Stimulated activated CD8-positive, alpha-beta memory T cell treated with anti-CD3 and anti-CD28 coated beads, Interleukin-15, amount 100 ng/mL, for 24 hours (primary cell): ENCODE measurements at places on chromosomes 2 and 18.

DNA sequence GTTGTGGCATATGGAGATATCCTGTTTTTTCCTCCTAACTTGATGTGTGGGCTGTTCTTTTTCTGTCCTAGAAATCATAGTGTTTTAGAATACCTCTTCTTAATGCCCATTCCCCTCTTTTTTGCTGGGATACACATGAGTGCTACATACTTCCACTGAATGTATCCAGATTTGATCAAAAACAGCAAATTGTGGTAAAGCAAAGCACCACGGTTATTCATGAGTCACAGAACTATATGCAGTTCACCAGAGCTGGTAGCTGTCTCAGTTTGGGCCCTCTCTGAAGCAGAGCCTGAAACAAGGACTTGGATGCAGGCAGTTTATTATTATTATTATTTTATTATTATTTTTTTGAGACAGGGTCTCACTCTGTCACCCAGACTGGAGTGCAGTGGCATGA is 69.9 kb upstream of the CTLA4 start:
- DNase-seq = no peak

- no peak for DNase-seq
Observed at GRCh38 chr2:241868661-241869081, 858 bp upstream of the RTP5 start.

DNA sequence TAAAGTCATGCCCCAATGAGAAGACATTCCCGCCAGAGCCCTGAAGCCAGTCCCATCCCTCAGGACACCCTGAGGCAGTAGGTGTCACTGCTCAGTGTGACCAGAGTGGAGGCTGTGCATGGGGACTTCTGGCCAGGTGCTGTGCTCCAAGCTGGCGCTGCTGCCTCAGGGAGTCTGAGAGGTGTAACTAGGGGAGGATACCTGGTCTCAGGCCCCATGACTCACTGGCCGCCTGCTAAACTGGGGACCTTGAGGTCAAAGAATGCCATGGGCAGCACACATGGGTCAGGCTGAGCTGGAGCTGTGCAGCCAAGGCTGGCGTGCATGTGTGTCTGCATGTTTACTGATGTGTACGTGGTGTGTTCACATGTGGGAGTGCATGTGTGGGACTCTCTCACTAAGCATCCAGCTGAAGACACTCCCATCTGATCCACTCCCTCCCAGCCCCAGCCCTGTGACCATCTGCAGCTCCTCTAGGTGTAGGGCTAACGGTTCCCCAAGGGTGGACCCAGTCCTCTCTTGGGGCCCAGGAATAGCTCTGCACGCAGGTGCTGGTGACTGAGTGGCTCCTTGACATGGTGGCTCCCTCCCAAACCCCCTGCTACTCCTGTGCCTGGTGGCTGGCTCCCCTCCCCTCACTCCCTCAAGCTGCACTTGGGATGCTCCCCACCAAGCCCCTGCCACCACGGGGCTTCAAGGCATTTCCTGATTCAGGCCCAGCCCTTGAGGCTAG is 16.5 kb downstream of the HS6ST1 start:
- no peak for DNase-seq

- no peak for DNase-seq
Observed at GRCh38 chr2:69469375-69469774, 32.1 kb upstream of the NFU1 start.
